A549 treated with ZK216348 at 1 μM for 4 hours (cell line): ENCODE measurements at places on chromosomes 1 and 21. TPM values are rescaled to one million over a fixed set of nuclear protein-coding genes. Genes with fewer than 3 reads are reported as not detected.

Gene OBSCN
- 2.3 to 7.6 TPM (median 5.9 TPM) in 5 replicates for total RNA-seq

Gene RIMS3
- total RNA-seq, result 0.75 to 1.3 TPM (median 1.2 TPM) in 5 replicates

Gene ACTL8
- total RNA-seq, result 1.3 to 1.9 TPM (median 1.6 TPM) in 5 replicates

Gene RAB7B
- total RNA-seq, result 1.0 to 1.8 TPM (median 1.3 TPM) in 5 replicates

Gene PFKFB2
- 4.6 to 7.3 TPM (median 6.4 TPM) in 5 replicates for total RNA-seq

Gene VWA5B1
- not detected in 5 replicates for total RNA-seq

Gene GNL2
- 50.4 to 74.7 TPM (median 58.2 TPM) in 5 replicates for total RNA-seq

Gene FMOD
- 0.06 to 0.21 TPM in 2 of 5 replicates, not detected in the others for total RNA-seq

Gene TXNDC12
- 31.2 to 43.2 TPM (median 39.0 TPM) in 5 replicates for total RNA-seq

Gene LELP1
- not detected in 5 replicates for total RNA-seq

Gene DYNLT4
- 0.69 to 0.99 TPM (median 0.81 TPM) in 3 of 5 replicates, not detected in the others for total RNA-seq

Gene PLA2G2F
- not detected in 5 replicates for total RNA-seq

Gene NFASC
- 0.83 to 1.9 TPM (median 1.0 TPM) in 5 replicates for total RNA-seq

Gene BNIPL
- total RNA-seq, result 0.07 to 0.27 TPM (median 0.09 TPM) in 3 of 5 replicates, not detected in the others

Gene LCE1A
- total RNA-seq, result not detected in 5 replicates

Gene MPZ
- 0.21 to 0.57 TPM (median 0.45 TPM) in 4 of 5 replicates, not detected in the other for total RNA-seq

Gene ADAMTSL4
- 2.2 to 6.3 TPM (median 4.8 TPM) in 5 replicates for total RNA-seq

Gene KRTAP12-2
- not detected in 5 replicates for total RNA-seq

Gene AVPR1B
- total RNA-seq, result not detected in 5 replicates

Gene CD58
- 11.7 to 24.1 TPM (median 21.9 TPM) in 5 replicates for total RNA-seq

Gene GPR153
- 1.3 to 2.6 TPM (median 2.0 TPM) in 5 replicates for total RNA-seq

Gene MLLT11
- total RNA-seq, result 9.5 to 20.3 TPM (median 17.4 TPM) in 5 replicates

Gene NBPF19
- 4.2 to 5.5 TPM (median 4.8 TPM) in 5 replicates for total RNA-seq

Gene RXFP4
- not detected in 5 replicates for total RNA-seq

Gene RERE
- total RNA-seq, result 17.1 to 30.5 TPM (median 23.1 TPM) in 5 replicates

Gene DISP3
- 0.15 to 0.44 TPM (median 0.37 TPM) in 4 of 5 replicates, not detected in the other for total RNA-seq

Gene CFAP45
- 0.32 to 1.1 TPM (median 0.62 TPM) in 5 replicates for total RNA-seq

Gene PGD
- 1,113 to 1,205 TPM (median 1,146 TPM) in 5 replicates for total RNA-seq

Gene CRYBG2
- 0.90 to 2.6 TPM (median 1.3 TPM) in 5 replicates for total RNA-seq

Gene DIO1
- total RNA-seq, result not detected in 5 replicates

Gene C4BPA
- 0.33 to 0.86 TPM (median 0.78 TPM) in 5 replicates for total RNA-seq

Gene FAM43B
- total RNA-seq, result 2.3 to 6.5 TPM (median 4.9 TPM) in 5 replicates

Gene DRAXIN
- total RNA-seq, result 0.05 to 0.13 TPM (median 0.06 TPM) in 5 replicates

Gene TMCO4
- 5.2 to 7.3 TPM (median 6.6 TPM) in 5 replicates for total RNA-seq

Gene CGN
- 1.6 to 2.9 TPM (median 2.0 TPM) in 5 replicates for total RNA-seq

Gene DCDC2B
- not detected in 5 replicates for total RNA-seq

Gene COG2
- total RNA-seq, result 19.1 to 22.9 TPM (median 20.0 TPM) in 5 replicates

Gene CFAP298
- 26.5 to 33.4 TPM (median 30.9 TPM) in 5 replicates for total RNA-seq

Gene SMCP
- not detected in 5 replicates for total RNA-seq

Gene GJA9
- total RNA-seq, result not detected in 5 replicates
